ENCODE measurements at places on chromosomes 11 and 22.

DNA sequence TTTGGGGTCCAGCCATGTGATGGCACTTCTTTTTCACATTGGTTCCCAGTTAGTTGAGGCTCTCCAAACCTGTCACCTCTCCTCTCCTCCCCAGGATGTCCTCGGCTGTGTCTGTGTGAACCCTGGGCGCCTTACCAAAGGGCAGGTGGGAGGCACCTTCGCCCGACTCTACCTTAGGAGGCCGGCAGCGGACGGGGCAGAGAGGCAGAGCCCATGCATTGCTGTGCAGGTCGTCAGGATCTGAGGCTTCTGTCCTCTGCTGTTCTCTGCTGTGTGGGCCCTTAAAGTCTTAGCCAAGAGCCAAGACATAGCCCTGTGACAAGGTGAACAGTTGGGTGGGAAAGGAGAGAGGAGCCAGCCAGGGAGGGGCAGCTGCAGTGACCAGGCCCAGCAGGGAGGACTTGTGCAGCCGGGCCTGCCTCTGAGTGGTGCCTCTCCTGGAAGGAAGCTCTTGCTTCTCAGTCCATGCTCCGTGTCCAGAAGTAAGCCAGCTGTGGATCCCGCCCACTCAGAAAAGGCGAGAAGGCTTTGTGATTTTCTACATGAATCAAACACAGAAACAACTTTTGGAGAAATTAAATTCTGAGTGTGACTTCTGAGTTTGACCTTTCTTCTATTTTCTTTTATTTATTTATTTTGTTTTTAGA lies 17.5 kb upstream of the CDC42EP2 start:
- DNase-seq: no peak

DNA sequence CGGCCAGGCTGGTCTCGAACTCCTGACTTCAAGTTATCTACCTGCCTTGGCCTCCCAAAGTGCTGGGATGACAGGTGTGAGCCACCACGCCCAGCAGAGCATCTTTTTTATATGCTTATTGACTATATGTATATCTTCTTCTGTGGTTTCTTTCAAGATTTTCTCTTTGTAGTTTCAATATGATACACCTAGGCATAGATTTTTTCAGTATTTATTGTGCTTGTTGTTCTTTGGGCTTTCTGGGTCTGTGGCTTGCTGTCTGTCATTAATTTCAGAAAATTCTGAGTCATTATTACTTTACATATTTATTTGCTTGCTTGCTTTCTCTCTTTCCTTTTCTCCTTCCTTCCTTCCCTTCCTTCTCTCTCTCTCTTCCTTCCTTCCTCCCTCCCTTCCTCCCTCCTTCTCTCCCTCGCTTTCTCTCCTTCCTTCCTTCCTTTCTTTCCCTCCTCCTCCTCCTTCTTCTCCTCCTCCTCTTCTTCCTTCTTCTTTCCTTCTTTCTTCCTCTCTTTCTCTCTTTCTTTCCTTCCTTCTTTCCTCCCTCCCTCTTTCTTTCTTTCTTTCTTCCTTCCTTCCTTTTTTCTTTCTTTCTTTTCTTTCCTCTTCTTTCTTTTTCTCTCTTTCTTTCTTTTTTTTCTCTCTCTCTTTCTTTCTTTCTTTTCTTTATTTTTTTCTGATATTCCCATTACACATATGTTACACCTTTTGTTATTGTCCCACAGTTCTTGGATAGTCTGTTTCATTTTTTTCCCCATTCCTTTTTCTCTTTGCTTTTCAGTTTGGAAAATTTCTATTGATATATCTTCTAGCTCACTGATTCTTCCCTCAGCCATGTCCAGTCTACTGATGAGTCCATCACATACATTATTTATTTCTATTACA lies 10.9 kb upstream of the DCHS1 start:
- DNase-seq: no peak

DNA sequence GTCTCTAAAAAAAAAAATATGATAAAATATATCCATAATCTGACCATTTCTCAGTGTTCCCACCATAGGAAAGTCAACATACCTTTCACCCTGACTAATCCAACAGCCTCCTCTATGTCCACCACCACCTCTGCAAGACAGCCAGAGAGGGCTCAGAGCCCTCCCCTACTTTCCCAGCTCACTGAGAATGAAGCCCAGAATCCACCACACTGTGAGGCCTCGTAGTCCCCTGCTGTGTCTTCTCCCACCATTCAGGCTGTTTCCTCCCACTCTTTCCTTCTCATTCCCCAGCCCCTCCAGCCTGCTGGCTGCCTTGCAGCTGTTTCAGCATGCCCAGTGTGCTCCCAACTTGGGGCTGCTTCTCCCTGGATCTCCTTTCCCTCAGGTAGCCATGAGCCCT lies 27.0 kb downstream of the SGSM3 start:
- DNase-seq: no peak

- no peak for DNase-seq
These were observed 4.0 kb upstream of the ARHGAP42 start for GRCh38 chr11:100683126-100683525.

DNA sequence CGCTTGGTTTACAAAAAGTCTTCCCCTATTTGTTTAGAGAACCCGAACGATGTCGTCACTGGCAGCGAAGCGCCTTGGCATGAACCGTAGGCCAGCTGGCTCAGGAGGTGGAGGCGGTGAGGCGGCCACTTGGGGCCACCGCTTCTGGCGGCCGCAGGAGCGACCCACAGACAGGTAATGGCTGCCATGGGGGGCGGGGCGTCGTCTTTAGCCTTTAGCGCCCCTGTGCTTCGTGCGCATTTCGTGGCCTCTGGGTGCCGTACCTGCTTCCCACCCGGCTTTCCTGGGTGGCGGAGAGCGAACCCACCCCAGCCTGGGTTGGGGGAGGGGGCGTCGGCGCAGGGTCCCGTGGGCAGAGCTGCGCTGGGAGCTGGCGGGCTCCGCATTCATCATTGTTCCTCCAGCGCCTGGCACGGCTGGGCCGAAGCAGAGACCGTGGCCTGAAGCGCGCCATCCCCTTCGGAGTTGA lies 469 bp upstream of the OSBP2 start:
- peak; percentile 62 for DNase-seq

DNA sequence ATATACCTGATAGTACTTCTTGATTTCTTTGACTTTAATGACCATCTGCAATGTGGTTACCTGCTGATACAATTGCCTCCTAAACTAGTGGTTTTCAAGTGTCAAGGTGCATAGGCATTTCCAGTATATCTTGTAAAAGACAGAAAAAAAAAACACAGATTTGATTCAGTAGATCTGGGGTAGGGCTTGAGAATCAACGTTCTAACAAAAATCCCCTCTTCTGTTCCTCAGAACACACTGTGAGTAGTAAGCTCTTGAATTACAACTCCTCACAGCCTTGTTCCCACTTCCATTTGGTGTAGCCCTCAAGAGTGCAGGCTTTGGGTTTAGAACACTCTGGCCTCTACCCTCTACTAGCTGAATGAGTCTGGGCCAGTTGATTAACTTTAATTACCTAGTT lies 78.0 kb upstream of the CTSC start:
- no peak for DNase-seq

DNA sequence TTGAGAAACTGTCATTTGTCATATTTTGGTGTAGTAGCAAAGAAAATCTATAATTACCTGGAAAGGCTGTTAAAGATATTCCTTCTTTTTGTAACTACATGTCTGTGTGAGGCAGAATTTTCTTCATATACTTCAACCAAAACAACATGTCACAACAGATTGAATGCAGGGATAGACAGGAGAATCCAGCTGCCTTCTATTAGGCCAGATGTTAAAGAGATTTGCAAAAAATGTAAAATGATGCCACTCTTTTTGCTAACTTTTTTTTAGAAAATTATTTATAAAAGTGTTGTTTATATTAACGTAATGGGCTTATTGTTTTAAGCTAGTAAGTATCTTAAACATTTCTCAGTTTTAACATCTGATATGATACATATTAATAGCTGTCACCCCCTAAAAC lies 12.7 kb downstream of the DGKZ start:
- no peak for DNase-seq

GRCh38 chr11:122852796-122853160 lies 14.5 kb downstream of the CRTAM start:
- no peak for DNase-seq

GRCh38 chr11:34633640-34633989 lies 12.7 kb downstream of the EHF start:
- DNase-seq: no peak

GRCh38 chr11:33303541-33303940 lies 46.4 kb downstream of the HIPK3 start:
- no peak for DNase-seq

GRCh38 chr11:95850137-95850536 lies 59.8 kb downstream of the CEP57 start:
- DNase-seq: no peak

DNA sequence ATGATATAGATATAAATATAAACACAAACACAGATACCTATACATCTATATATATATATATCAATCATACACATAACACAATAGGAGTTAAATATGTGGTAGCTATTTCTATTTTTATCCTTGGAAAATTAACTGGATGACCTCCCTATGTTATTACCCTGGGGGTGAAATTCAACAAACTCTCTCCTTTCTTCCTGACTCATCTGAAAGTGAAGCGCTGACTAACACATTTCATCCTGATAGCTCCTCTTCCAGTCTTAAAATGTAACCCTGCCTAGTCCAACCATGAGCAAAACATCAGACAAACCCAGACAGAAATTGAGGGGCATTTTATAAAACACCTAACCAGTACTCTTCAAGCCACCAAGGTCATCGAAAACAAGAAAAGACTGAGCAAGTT lies 220.6 kb upstream of the ISX start:
- no peak for DNase-seq

- DNase-seq: no peak
These were observed 46.0 kb downstream of the RPL27A start for GRCh38 chr11:8728563-8728962.

DNA sequence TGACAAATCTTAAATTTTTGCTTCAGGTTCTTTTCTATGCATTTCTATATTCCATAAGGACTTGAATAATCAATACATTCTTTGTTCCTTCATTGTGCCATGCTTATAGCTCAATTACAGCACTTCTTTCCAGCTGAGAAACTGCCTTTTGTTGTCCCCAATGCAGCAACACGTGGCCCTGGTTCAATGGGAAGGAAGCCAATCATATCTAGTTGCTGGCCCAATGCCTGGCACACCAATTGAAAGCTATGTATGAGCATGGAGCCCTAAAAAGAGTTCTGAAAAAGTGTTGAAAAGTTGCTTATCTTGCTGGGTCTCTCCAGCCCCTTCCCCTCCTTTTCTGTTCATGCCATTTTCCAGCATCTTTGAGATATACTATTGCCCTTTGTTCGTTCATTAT lies 448.0 kb upstream of the FAT3 start:
- no peak for DNase-seq

- DNase-seq: no peak
These were observed 131.9 kb downstream of the ADAMTS15 start for GRCh38 chr11:130580372-130580771.

DNA sequence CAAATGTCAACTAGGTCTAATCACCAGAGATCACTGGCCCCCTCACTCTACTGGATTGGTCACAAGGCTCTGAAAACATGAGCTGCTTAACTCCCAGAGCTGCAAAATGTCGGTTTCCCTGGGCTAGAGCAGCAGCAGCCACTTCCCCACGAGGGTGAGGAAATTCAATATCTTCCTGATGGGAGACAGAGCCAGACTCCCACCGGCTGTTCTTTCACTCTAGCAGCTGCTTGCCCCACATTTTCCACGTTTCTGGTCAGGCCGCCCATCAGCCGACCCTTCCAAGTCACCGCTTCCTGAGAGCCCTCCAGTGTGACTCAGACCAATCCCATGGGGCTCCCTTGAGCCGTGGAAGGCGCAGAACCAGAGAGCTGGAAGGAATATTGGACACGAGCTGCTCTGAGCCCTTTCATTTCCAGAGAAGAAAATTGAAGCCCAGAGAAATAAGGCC lies 227.0 kb downstream of the ADAMTS15 start:
- no peak for DNase-seq

DNA sequence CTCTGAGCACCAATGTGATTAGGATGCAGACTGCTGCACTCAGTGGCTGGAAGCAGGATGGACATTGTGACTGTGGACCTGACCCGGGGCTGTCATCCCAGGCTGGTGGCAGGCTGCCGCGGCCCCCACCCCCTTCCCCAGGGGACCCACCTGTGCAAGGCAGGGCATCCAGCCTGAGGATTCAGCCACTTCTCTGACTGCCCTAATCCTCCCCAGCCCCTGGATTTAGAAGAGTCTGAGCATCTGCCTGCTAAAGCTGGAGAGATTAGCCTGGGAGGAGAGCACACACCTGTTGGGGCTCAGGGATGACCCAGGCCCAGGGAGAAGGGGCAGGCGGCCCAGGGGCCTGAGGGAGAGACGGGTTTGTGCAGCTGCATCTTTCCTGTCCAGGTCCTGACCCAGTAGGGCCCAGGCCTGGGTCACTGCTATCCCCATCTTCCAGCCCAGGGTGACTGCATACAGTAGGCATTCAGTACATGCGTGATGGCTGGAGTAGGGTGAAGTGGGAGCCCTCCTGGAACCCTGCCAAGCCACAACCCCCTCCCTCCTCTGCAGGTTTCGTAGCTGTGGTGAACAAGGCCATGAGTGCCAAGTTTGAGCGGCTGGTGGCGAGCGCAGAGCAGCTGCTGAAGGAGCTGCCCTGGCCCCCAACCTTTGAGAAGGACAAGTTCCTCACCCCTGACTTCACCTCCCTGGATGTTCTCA lies 12.1 kb downstream of the DPP3 start:
- no peak for DNase-seq

DNA sequence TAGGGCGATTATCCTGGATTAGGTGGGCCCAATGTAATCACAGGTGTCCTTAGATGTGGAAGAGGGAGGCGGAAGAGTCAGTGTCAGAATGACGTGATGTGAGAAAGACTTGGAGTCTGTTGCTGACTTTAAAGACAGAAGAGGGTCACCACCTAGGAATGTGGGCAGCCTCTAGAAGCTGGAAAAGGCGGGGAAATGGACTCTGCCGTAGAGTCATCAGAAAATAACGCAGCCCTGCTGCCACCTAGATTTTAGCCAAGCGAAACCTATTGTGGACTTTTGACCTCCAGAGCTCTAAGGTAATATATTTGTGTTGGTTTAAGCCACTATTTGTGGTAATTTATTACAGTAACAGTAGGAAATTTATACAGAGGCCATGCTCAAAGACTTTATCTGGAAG lies 4.8 kb downstream of the DDX10 start:
- peak; percentile 39 for DNase-seq

DNA sequence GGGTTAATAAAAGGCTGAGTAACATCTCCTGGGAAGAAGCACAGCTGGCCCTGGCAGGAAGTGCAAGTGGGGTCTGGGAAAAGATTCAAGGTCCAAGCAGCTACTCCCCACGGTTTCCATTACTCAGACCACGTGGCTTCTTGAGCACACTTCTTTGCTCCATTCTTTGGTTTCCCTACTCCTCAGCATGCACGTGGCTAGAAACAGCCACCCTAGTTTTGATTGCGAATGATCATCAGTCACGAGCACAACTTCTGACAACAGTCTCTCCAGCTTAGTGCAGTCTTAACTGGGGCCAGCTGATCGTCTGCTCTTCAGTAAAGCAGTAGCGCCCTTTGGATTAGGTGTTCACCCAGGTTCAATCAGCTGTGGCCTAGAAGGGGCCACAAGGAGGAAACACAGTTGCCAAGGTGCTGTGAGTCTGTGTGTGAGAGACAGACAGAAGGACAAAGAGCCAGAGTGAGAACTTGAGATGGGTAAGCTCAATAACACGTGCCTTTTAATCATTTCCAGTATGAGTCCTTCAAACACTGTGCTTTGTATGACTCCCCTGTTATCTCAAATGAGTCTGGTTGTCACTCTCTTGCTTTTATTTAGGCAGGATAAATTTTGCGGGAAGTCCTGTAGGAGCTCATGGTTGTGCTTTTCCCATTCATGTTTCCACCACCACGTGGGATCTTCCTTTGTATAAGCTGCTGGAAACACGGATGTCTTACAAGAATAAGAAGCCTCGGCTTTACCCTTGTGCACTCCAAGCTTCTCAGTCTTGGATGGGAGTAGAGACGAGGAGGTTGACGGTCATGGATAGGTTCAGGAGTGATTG lies 901 bp upstream of the PARVA start:
- no peak for DNase-seq

GRCh38 chr22:50406416-50407170 lies 63.5 kb downstream of the PPP6R2 start:
- DNase-seq: no peak
